ENCODE measurements at places on chromosomes 6 and 20. TPM values are rescaled to one million over a fixed set of nuclear protein-coding genes. Genes with fewer than 3 reads are reported as not detected.

DNA sequence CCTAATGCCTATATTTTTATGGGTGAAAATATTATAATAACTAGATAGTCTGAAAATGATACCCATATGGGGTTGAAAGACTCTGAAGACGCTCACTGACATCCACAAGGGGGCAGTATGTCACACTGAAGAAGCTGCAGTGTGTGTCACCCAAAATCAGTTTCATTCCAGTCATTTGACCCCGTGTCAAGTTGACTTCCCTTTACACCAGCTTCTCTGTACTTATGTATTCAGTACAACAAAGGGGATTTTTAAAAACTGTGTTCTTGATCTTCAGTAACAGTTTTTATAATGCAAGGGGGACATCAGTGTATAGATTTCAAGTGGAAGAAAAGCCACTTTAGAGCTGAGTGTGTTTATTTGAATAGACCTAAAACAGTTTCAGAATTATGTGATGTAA is 19.3 kb downstream of the FAXC start:
- no peak for DNase-seq

DNA sequence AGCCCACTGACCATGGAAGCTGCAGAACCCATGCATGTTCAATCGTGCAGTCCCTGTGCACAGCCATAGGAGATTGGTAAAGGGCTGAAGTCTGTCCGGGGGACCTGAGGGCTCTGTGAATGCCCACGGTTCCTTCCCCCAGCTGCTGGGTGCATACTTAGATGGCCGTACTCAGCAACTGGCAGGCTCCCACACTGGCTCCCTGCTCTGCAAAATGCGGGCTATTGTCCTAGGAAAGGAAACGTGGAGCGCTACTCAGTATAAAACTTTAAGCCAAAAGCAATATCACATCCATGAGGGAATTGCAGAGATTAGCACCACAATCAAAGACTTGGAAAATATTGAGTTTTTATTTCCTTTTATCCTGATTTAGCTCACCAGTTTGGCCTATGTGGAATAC is 202.0 kb downstream of the WDR27 start:
- no peak for DNase-seq

DNA sequence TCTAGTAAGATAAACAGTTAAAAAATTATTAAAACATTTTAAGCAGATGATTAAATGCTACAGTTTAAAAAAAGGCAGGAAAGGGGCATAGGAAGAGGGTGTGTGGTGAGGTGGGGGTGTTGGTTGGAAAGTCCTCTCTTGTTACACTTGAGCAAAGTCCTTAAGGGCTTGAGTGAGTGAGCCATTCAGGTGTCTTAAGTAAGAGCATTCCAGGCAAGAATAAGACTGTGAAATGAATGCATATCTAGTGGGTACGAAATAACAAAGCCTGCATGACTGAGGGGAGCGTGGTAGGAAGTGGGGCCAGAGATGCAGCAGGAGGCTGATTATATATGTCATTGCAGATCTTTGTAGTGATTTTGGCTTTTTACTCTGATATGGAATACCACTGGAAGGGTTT is 5.1 kb downstream of the CDKAL1 start:
- no peak for DNase-seq

- no peak for DNase-seq
Measured at GRCh38 chr6:12717356-12717755, 789 bp downstream of the PHACTR1 start.

- no peak for DNase-seq
Measured at GRCh38 chr6:45951321-45952167, 64.1 kb downstream of the CLIC5 start.

DNA sequence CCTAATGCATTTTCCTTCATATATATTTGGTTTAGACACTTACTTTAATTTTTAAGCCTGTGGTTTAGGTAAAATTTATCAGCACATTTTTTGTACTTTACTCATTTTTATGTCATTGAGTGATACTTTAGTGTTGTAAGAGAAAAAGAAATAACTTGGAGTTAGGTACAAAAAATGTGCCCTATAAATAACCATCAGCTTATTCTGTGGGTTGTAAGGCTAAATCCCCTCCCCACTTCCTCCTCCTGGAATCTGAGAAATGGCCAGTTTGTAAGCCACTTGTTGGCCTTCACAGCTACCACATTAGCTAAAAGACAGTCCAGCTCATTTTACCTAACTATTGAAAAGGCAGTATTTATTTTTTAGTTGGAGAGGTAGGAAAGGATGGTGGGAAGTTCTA is 576.3 kb downstream of the PKHD1 start:
- DNase-seq: no peak

DNA sequence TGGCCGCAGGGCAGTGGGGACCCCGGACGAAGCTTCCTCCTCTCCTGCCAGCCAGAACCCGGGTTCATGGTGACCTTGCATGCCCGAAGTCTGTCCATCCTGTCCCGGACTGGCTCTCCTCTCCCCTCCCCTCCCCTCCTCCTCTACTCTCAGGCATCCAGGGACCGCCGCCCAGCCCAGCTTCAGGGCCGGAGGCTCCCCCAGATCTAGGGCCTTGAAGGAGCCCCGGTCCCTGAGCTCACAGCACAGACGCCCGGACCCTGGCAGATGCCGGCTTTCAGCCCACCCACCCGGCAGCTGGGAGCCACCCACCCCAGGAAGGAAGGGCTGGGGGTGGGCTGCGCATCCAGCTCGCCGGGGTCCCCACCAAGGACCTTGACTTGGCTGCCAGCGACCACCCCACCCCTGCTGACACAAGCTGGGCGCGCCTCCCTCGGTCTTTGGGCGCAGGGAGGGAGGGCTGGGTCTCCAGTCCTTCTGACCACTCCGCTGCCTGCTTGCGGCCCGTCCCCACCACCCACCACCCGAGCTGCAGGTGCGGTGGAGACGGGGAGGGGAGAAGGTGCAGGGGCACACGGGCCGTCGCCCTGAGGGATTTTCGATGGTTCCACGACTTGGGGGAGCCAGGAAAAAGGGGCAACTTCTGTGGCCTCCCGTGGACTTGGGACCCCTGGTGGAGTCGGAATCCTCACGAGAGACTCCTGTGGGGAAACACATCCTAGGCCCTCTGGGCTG is 5.8 kb upstream of the ABHD16B start:
- no peak for DNase-seq

GRCh38 chr6:46248143-46248542 is 77.4 kb upstream of the ENPP5 start:
- DNase-seq: no peak

- DNase-seq: no peak
Measured at GRCh38 chr6:109738255-109738654, 47.2 kb downstream of the FIG4 start.

GRCh38 chr6:107612762-107613415 is 123.0 kb downstream of the SOBP start:
- DNase-seq: no peak

ZBTB46 gene
- total RNA-seq: 4.8 TPM

TXLNB gene
- 230 TPM for total RNA-seq

ASIP gene
- not detected for total RNA-seq
